ENCODE measurements at places on chromosomes 5 and 9.

GRCh38 chr5:17766031-17766430 is 131.8 kb downstream of the TAF11L14 start:
- no peak for DNase-seq

GRCh38 chr9:35945341-35946018 is 12.5 kb downstream of the OR2S2 start:
- peak; percentile 66 for DNase-seq

GRCh38 chr5:171904886-171905285 is 101.6 kb downstream of the FBXW11 start:
- DNase-seq = no peak

DNA sequence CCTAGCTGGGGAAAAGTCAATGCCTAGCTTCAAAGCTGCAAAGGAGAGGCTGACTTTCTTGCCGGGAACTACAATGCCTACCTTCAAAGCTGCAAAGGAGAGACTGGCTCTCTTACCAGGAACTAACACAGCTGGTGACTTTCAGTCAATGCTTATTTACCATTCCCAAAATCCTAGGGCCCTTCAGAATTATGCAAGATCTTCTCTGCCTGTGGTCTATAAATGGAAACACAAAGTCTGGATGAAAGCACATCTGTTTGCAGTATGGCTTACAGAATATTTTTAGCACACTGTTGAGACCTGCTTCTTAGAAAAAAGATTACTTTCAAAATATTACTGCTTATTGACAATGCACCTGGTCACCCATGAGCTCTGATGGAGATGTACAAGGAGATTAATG is 259.4 kb downstream of the PLK2 start:
- no peak for DNase-seq

GRCh38 chr5:9785751-9786150 is 155.6 kb upstream of the TAS2R1 start:
- no peak for DNase-seq

- DNase-seq = no peak
These were observed 9.1 kb downstream of the CHMP5 start for GRCh38 chr9:33273972-33274328.

DNA sequence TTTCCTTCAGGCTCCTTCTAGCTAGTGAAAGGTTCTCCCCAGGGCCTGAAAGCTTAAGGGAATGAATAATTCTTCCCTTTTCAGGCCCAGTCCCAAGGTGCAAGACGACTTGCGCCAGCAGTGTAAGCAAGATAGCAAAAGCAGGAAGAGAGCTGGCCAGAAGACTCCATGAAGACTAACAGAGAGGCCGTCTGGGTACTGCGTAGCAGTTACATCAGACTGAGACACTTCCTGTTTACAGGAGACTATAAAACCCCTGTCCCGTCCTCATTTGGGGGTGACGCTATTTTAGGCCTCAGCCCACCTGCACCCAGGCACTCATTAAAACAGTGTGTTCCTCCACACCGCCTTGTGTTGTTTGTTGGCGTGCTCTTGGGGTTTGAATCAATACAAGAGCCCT is 90.7 kb upstream of the MOCS2 start:
- no peak for DNase-seq

DNA sequence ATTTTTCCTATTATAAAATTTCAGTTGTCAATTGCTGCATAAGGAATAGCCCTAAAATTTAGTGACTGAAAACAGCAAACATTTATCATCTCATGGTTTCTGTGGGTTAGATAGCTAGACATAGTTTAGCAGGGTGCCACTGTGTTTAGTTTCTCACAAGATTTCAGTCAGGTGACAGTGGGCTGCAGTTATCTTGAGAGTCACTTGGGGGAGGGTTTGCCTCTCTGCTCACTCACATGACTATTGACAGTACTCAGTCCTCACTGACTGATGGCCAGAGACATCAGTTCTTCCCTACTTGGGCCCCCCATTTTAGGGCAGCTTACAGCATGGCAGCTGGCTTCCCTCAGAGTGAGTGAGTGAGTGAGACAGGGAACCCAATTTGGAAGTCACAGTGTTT is 42.0 kb downstream of the PBX3 start:
- DNase-seq = no peak

DNA sequence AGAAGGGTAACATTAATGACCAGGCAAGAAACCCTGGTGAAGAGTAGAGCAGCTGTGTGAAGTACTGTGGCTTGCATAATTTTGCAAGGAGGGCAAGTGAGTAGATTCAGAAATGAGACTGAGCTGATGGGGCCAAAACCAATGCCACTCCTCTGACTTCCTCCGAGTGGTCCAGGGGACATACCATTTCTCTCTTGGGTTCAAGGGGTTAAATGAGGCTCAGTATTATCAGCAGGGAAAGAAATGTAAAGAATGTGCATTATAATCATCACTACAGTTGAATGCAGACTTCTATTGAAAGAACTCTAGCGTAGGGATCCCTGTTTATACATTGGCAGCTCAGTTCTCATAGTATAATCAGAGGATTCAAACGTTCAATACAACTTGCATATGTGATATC is 9.9 kb downstream of the POLR3G start:
- DNase-seq = no peak

DNA sequence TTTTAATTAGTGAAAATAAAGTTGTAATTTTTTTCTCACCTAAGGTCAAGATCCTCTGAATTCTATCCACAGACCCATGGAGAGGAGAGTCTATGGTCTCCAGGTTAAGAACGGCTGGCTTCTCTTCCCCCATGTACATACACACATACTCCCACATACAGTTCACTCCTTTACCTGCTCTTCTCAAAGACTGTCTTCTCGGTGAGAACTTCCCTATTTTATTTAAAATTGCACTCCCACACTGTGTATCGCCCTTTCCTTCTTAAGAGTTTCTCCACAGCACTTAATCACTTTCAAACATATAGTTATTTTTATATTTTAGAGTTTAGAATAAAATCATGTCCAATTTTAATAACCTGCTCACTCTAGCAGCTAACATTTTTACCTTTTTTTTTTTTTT is 3.6 kb upstream of the JADE2 start:
- no peak for DNase-seq

DNA sequence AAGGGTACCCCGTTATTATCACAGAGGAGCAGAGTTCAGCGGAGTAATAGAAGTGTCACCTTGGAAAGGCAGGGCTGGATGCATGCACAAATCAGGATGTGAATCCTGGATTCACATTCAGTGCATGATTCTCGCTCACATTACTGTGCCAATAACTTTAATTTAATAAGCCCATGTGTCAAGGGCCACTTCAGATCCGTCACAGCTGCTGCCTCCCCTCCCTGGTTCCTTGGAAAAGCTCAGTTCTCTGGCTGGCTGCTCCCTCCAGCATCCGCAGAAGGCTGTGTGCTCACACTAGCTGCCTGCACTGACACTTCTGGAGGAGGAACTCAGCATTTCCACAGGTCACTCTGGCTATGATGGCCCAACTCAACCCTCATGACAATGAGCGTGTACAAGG is 256.8 kb upstream of the ADAMTS16 start:
- no peak for DNase-seq

GRCh38 chr5:163978897-163979296 is 473.5 kb downstream of the MAT2B start:
- no peak for DNase-seq

- no peak for DNase-seq
These were observed 1.5 kb upstream of the PCYOX1L start for GRCh38 chr5:149356391-149356790.

DNA sequence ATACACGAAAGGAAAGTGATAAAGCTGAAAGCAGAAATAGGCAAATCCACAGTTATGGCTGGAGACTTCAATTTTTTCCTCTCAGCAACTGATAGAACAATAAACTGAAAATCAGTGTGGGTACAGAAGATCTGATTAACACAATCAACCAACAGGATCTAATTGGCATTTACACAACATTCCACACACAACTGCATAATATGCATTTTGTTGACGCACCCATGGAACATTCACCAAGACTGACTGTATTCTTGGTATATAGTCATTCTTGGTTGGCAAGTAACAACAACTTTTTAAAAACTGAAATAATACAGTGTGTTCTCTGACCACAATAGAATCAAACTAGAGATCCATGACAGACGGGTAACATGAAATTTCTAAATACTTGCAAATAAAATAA is 218.7 kb upstream of the S1PR3 start:
- no peak for DNase-seq

DNA sequence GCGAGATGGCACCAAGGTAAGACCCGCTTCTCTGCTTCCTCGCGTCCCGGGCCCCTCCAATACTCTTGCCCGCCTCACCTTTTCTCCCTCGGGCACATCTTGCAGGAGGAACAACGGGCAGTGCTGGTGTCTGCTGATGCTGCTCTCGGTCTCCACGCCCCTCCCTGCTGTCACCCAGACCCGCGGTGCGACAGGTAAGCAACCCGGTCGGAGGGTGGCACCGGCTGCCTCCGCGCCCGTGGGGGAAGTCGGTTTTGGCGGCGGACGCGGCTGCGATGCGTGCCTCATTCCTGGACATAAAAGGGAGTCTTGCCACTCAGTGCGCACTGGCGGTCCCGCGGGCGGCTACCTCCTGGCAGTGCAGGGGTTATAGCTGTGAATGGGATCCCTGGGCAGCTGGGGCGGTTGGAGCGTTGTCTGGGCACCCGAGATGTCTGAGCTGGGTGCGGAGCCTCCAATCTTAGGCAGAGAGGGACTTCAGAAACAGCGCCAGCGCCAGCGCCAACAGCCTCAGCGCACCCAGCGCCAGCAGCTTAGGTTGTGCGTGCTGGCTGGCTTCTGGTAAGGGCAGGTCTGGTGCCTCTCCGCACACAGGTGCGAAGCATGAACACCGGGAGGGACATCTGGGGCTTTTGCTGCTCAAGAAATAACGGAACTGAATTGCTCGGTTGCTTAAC is 488 bp downstream of the COL15A1 start:
- no peak for DNase-seq

- no peak for DNase-seq
These were observed 48.1 kb upstream of the OLFM1 start for GRCh38 chr9:135039266-135039870.

GRCh38 chr5:126178521-126178920 is 244.7 kb upstream of the GRAMD2B start:
- DNase-seq = no peak

DNA sequence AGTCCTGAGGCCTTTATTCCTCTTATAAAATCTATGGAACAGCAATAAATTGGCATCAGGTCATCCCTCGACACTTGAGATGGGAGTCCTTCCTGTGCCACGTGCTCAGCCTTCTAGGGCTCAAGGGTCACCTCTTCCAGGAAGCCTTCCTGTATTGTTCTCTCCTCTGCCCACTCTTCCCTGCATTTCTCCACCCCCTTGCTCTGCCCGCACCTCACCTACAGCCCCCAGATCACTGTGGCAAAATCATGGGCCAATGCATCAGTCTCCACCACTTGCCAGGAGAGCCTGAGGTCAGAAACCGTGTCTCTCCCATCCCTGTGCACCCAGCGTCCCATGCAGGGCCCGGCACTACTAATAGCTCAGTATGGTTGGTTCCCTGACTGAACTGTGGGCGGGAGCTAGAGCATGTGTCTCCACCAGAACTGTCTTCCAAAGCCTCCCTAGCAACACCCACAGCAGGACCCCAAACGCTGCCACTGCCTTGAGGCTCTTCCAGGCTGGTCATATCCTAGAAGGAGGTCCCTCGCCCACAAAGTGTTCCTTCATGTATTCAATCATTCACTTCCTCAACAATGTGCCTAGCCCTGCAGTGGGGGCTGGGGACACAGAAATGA is 13.5 kb downstream of the DUSP1 start:
- no peak for DNase-seq

DNA sequence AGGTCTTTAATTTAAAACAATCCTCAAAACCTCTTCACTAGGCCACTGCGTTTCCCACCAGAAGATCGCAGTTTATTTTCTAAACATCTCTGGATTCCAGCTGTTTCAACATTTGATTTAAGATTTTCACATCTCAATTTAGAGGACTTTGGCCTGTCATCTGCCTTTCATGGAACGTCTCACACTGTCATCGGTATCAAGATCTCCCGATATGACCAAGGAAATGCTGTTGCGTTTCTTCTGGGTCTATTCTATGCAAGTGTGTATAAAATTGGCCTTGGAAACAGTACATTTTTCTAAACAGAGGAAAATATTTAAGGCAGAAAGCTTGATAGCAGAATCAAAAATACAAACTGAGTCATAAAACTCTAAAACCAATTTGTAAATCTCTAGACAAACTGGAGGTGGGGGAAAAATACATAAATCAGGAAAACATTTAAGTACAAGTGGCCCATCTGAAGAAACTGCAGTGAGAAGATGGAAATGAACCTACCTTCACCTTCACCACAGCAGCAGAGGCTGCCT is 53.6 kb upstream of the SIMC1 start:
- no peak for DNase-seq

DNA sequence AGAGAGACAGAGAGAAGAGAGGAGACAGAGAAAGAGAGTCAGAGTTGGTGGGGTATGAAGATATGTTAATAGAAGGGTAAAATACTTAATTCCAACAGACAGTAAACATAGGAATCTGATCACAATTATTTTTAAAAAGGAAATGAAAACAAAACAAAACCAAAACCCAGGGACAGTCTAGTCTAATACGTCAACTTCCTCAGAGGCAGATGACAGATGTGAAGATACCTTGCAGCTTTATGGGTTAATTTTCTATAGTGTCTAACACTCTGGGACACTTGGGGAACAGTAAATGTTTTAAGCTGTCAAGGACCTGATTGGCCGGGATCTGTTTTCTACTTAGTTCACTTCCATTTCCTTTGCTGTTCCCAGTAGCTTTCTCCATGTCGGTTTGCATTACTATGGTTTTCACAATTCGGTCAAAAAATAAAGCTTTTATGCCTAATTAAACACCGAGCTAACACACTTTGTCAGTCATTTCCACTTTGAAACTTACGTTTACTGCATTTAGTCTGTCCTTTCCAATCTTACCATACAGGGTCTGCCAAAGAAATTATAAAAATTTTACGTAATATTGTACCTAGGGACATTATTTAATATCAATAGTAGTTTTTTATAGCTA is 216.5 kb downstream of the MCTP1 start:
- DNase-seq = no peak

- no peak for DNase-seq
These were observed 310.4 kb upstream of the EFNA5 start for GRCh38 chr5:107980923-107981692.

DNA sequence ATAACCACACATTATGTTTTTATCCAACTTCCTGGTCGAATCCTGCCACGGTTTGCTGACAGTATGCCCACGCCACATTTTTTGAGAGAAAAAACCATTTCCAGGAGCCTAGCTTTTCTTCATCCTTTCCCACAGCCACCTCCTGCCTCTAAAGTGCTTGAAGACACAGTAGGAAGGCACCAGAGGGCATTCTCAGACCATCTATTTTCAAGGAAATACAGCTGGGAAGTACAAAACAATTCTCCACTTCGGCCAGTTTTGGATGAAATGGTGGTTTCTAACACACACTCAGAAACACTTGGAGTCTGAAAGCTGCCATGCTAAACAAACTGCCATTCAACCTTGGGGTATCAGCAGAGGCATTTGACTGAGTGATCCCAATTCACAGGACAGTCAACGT is 86.3 kb upstream of the RPS23 start:
- DNase-seq = no peak

GRCh38 chr9:99449726-99450125 is 227.6 kb downstream of the SEC61B start:
- DNase-seq = no peak
